ENCODE measurements at places on chromosomes 7 and 10.

GRCh38 chr7:63899691-63900393 lies 98.8 kb upstream of the ZNF722 start:
- peak; percentile 75 for DNase-seq

- DNase-seq = no peak
Observed at GRCh38 chr7:137434946-137435345, 91.4 kb upstream of the PTN start.

DNA sequence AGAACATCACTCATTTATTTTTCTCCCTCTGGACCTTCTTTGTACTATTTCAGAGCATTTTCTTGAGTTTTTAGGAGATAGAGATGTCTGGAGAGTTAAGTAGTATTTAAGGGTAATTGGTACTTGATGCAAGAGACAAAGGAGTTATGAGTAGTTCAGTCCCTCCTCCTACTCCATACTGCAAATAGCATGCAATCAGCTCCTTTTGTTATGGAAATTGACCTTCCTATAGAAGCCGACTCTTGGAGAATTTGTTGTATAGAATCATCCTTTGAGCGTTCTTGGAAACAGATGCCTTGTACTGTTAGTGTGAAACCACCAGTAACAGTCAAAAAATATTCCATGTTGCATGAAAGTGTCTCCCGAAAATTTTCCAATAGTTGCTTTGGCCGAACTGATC lies 428.2 kb upstream of the GALNT17 start:
- no peak for DNase-seq

- DNase-seq = no peak
Observed at GRCh38 chr7:158077934-158078910, 509.4 kb downstream of the PTPRN2 start.

DNA sequence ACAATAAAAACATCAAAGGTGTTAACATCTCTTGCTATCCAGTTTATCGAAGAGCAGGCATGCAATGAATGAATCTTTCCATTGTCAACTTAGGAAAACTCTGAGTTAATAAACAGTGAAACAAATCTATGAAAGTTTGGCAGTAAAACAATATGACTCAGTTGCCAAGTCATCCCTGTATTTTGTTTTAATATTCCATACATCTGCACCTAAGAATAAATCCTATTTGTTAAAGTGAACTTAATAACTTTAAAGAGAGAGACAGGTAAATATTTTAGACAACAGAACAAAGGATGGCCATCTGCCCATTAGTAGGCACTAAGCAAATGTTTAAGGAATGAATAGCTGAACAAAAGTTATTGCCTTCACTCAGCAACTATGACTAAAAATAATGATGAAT lies 700.5 kb upstream of the CELF2 start:
- DNase-seq = no peak

DNA sequence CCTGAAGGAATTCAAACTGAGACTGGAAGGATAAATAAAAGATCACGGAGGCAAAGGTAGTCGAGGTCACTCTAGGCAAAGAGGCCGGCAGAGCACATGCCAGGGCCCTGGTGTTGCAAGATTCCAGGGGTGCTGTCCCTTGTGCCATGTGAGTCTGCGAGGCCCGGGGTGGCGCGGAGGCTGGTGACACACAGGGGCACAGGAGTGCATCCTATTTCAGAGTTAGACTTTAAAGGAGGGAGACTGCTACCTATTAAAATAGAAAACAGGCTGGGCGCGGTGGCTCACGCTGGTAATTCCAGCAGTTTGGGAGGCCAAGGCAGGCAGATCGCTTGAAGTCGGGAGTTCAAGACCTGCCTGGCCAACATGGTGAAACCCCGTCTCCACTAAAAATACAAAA lies 12.6 kb downstream of the BEND7 start:
- DNase-seq = no peak

- peak; percentile 49 for DNase-seq
Observed at GRCh38 chr7:44884621-44885393, 523 bp downstream of the PURB start.

- DNase-seq = peak; percentile 32
Observed at GRCh38 chr7:44767912-44768627, 19.4 kb downstream of the ZMIZ2 start.

DNA sequence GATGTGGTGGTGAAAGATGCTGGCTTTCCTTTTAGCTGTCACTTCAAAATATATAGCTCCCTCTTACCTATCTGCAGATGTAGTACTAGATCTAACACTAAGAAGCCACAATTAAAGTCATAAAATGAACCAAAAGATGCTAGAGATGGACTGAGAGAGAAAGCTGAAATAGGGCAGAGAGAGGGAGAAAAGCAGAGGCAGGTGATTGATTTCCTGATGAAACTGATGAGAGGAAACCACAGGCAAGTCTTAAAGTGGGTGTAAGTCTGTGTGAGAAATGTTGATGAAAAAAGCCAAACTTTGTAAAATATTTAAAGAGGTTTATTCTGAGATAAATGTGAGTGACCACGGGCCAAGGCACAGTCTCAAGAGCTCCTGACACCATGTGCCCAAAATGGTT lies 194.3 kb upstream of the MBL2 start:
- DNase-seq = no peak

- DNase-seq = no peak
Observed at GRCh38 chr7:116948934-116949333, 4.4 kb upstream of the ST7 start.

GRCh38 chr7:146146831-146147486 lies 30.4 kb downstream of the CNTNAP2 start:
- DNase-seq = no peak

GRCh38 chr7:134771889-134772288 lies 7.5 kb upstream of the CALD1 start:
- no peak for DNase-seq

GRCh38 chr10:72830625-72831024 lies 62.9 kb upstream of the OIT3 start:
- DNase-seq = no peak

- DNase-seq = no peak
Observed at GRCh38 chr7:71243736-71244410, 111.9 kb downstream of the GALNT17 start.

- DNase-seq = no peak
Observed at GRCh38 chr10:71247414-71247705, 35.0 kb downstream of the UNC5B start.

DNA sequence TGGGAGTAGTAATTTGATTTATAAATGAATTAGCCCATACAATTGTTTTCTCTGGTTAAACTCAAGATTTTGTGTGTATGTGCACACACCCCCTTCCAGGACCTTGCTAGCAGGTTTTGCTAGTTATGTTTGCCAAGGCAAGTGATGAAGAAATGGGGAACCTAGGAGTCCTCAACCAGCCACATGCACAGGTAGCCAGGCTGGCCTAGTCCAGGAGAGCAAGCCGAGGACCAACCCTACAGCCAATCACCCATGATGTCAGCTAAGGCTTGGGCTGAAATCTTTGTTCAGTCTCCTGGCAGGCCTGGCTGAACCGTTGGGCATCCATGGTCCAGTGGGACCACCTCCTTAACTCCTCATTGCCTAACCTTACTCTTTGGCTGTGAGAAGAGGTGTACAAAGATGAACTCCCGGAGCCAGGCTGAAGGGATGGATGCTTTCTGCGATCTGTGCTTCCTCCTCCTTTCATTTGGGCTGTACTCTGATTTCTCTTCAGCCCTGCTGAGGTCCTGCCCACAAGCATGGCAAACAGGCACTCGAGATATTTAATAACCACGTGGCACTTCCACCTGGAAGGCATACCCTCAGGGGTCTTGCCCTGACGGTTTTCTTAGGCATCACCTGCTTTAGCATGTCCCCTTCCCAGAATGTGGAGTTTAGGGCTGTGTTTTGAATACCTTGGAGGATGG lies 22.1 kb downstream of the HNRNPA2B1 start:
- no peak for DNase-seq

- DNase-seq = no peak
Observed at GRCh38 chr7:44290252-44290620, 35.2 kb downstream of the CAMK2B start.

DNA sequence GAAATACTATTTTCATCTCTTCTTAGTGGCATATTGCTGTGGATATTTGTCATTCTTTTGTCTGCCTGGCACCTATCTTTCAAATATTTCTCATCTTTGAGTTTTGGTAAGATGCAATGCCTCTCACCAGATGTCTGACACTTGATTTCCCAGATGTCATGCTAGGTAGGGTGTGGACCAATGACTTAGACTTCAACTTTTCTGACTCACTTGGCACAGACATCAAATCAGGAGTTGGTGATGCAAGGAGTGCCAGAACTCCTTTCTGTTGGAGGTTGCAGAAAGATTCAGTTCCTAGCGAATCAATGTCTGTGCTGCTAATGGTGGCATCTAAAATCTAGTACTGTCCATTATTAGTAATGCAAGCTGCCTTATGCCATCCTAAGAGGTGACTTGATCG lies 216.9 kb upstream of the FERD3L start:
- no peak for DNase-seq

DNA sequence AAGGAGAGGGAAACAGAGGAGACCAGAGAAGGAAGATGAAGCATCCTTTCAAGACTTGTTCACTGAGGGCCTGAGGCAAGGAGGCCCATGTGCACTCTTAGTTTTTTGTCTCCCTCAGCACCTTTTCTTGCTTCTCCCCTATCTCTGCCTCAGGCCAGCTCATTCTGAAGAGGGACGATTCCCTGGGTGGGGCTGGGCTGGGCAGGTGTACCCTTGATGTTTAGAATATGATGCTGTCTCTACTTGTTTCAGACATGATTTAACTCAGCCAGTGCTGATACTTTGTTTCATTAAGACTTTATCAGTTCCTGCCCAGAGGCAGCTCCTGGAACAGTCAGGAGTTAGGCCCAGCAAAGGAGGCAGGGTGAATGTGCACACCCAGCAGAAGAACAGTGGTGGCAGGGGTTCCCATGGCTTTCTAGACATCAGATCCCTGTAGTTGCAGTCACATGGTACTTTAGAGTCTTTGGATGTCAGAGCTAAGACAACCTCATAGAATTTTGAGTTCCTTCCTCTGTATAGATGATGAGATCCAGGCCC lies 3.4 kb downstream of the PRXL2A start:
- no peak for DNase-seq

DNA sequence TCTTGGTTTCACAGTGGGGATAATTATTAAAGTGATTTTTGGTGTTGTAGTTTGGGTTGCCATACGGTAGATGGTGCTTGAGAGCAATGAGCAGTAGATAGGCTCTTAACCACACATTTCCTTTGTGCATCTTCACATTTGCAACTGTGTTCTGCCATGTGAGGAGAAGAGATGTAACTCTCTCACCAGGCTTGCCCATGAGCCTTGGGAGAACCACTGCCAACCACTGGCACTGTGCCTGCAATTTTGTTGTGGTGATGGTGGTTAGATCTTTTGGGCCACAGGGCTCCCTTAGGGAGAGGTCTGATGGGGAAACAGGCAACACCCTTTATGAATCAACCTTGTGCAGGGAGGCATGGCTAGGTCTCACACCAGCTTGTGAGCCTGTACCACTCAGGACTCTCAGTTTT lies 204.3 kb downstream of the CCDC7 start:
- DNase-seq = peak; percentile 1

- DNase-seq = no peak
Observed at GRCh38 chr7:97096661-97097060, 20.8 kb upstream of the SDHAF3 start.

DNA sequence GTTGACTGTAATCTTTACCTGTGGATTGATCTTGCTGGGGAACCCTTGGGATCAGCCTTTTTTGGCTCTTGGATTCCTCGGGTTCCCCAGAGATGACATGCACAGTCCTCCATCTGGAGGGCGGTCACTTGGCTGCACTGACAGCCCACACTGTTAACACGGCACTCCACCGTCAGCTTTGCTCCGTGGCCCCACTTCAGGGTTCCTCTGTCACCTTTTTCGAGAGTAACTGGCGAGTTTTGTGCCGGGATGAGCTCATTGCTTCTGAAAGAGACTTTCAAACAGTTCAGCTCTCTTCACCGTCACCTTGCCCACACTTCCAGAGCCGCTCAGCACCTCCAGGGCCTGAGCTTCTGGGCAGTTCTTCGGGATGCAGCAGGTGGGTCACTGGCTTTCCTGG lies 42.4 kb downstream of the PROSER2 start:
- DNase-seq = no peak

- peak; percentile 32 for DNase-seq
Observed at GRCh38 chr10:118754229-118754555, 578 bp downstream of the CACUL1 start.

- DNase-seq = no peak
Observed at GRCh38 chr7:84633-85020, 107.7 kb upstream of the FAM20C start.

DNA sequence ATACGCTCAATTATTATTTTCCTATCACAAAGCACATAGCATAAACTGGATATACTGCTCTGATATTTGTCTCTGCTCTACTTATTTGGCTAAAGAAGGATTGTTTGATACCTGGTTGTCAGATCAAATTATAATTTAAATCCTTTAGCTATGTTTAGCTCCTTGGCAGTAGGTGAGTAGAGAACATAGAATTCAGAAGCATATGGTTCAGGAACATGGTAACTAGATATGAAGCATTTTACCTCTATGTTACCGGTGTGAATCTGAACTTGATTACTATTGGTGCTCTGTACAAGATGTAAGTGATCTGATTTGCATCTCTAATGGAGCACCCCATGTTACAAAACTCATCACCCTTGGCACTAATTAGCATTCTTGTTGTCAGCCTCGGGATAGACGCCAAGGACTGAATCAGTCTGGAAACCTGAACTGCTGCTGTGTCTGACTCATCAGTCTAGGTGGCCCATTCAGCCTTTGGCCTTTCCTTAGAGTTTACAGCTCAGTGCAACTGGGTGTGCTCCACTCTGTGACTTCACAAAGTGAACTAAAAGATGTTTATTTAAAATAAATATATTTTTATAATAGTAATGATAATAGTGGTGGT lies 12.3 kb upstream of the MYPN start:
- DNase-seq = no peak

GRCh38 chr10:6507311-6507710 lies 72.8 kb downstream of the PRKCQ start:
- no peak for DNase-seq

DNA sequence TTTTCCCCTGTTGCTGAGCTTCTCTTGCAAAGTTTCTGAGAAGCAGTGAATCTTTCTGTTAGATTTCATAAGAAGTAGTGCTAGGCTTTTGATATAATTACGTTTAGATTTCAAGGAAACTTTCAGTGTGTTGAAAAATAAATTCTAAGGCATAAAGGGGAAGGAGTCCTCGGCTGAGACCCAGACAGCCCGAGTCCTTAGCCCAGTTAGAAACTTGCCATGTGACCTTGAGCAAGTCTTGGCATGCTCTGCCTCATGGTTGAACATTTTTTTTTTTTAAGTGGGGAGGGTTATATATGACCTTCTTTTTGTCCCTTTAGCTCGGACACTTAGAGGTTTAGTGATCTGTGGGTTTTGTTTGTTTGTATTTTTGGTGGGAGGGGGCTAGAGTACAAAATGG lies 117.5 kb downstream of the TCF7L2 start:
- DNase-seq = no peak

- no peak for DNase-seq
Observed at GRCh38 chr10:125033146-125033924, 91.4 kb downstream of the ZRANB1 start.

GRCh38 chr10:20888620-20889330 lies 8.3 kb downstream of the NEBL start:
- DNase-seq = no peak

- DNase-seq = no peak
Observed at GRCh38 chr7:140348161-140348849, 50.0 kb downstream of the SLC37A3 start.

GRCh38 chr7:142460402-142461117 lies 202.7 kb upstream of the PRSS58 start:
- no peak for DNase-seq

All from activated CD4-positive, alpha-beta T cell treated with anti-CD3 and anti-CD28 coated beads, Interleukin-2, amount 50 U/mL, for 1 hour (primary cell).